Activated CD4-positive, alpha-beta T cell treated with anti-CD3 and anti-CD28 coated beads, Interleukin-2, amount 50 U/mL, for 4 hours (primary cell): ENCODE measurements at places on chromosomes 5 and 9.

- DNase-seq = no peak
These were observed 109.7 kb downstream of the TRIO start for GRCh38 chr5:14252793-14253192.

GRCh38 chr5:53928641-53929040 lies 368.2 kb downstream of the NDUFS4 start:
- DNase-seq = no peak

- DNase-seq = no peak
These were observed 133.4 kb downstream of the ACTL7B start for GRCh38 chr9:108722396-108722795.

DNA sequence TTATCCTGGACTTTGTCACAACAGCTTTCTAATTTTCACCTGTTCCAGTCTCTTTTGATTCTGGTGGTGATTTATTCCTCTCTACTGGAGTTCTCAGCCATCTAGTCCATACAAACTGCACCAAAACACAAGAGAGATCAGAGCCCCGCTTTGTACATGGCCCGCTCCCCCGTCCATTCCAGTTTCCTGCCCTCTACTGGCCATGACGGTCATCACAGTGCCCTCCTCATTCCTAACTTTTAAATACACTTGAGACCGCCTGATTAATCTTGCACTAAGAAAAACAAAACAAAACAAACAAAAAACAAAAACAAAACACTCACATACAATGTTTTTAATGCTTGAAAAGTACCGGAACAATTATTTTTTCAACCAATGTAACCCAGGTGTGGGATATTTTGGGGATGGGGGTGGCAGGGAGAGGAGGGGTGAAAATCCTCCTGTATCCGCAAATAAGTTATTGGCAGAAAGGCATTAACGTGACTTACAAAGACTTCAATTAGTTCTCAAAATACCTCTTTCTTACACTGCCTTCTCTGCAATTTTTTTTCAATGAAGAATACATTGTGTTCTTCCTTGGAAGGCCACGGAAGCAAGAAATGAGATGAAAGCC lies 84.8 kb upstream of the PAM start:
- no peak for DNase-seq

- DNase-seq = no peak
These were observed 26.9 kb downstream of the PTGS1 start for GRCh38 chr9:122397749-122398148.

DNA sequence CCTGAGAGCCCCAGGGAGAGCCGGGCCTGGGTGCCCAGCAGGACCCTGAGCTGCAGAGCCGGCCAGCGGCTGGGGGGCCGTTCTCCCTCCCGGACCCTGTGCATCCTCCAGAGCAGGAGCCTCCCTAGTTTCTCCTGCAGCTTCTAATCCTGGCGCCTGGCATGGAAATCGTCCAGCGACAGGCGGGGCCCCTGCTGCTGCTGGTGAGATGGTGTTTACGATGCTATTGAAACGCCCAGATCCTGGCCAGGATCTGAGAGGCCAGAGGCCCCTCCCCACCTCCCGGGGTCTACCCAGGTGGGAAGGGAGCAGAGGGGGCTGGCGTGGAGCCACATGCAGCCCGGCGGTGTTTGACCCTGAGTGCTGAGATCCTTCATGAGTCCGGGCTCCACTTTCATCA lies 38.2 kb upstream of the CEP72 start:
- DNase-seq = no peak

GRCh38 chr5:158591301-158591863 lies 508.3 kb downstream of the EBF1 start:
- no peak for DNase-seq

- no peak for DNase-seq
These were observed 184.2 kb downstream of the FSTL4 start for GRCh38 chr5:133428072-133428660.

DNA sequence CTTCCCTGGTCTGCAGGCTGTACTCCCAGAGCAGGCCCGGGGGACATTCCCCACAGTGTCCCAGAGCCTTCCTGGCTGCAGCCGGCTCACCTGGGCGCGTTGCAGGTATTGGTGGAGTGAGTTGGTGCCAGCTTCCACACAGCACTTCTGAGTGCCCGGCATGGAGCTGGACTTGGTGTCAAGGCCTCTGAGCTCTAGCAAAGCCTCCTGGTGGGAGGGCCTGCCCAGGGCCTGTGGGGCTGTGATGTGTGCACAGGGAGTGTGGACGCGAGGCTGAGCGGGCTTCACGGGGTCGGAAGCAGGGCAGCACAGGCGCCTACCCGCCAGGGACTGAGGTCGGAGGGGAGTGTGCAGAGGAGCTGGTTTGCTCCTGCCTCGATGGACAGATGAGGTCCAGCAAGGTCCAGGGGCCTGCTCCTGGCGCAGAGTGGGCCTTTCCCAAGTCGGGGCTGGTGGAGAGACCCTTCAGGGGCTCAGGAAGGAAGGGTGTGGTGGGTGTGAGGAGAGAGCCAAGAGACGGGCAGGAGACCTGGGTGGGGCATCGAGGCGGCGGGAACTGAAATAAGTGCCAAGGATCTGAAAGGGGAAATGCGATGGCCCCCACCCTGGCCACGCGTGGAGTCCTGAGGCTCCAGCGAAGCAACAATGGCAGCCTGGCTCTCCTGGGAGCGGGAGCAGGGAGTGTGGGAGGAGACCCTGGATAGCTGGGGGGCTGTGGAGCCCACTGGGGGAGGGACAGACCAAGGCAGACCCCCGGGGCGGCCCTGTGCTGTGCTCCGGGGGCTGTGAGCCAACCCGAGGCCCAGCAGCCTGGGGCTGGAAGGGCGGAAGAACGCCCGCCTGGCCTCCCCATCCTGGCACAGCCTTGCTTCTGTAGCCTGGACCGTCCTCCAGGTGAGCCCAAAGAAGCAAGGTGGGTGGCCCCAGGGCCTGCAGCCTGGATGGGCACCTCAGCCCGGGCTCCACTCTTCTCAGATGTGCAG lies 78.4 kb downstream of the RXRA start:
- DNase-seq = no peak

- no peak for DNase-seq
These were observed 122.5 kb upstream of the RASGRF2 start for GRCh38 chr5:80837679-80838078.

- DNase-seq = no peak
These were observed 247.8 kb downstream of the AOPEP start for GRCh38 chr9:94974154-94974879.

DNA sequence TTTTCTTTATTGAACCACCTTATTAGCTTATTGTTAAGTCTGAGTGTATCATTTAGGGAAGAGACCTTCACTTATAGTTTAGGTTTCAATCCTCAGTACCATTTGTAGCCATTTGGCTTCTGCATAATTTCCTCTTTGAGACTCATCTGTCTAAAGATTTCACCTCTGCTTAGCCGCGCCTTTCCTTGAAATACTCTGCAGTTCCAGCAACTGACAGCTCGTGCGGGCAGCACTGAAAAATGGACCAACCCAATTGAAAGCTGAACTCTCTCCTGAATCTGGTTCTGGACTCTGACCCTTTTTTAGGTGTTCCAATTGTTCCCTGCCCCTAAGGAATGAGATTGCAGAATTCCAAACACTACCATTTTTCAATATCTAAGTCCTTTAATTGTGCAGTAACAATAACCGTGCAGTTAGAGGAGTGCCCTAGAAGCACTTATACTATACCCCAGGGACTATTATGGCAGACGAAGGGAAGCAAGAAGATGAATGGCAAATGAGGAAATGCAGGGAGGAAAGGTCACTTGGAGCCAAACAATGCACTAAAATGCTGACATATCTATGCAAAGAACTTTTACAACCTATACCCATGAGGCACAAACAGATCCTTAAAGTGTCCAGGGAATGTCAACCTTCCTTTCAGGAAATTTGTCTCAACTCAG lies 50.1 kb upstream of the PDE4D start:
- no peak for DNase-seq

DNA sequence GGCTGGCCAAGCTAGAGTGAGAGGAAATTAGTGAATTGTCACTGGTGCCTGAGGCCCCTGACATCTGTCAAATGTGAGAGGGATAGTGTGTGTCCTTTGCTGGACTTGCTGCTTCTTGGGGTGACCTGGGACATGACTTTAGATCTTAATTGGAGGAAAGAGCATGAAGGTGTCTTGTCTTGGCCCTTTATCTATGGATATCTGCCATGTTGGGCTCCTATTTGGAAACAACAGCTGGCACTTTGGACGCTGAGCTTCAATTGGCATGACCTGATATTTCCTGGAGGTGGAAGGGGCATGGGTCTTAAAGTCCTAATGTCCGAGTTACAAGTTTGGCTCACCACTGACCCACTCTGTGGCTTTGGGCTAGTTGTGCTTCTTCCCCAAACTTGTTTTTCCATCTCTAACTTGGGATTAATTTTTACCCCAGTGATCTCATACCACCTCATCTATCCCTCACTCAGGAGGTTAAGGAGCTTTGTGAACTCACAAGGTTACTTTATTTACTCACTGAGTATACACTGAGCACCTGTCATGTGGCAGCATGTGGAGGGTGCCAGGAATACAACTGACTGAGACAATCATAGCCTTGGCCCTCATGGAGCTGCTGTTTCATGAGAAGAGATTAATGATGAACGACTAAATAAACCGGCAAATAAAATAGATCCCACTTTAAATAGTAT lies 30.1 kb upstream of the CXCL14 start:
- no peak for DNase-seq

DNA sequence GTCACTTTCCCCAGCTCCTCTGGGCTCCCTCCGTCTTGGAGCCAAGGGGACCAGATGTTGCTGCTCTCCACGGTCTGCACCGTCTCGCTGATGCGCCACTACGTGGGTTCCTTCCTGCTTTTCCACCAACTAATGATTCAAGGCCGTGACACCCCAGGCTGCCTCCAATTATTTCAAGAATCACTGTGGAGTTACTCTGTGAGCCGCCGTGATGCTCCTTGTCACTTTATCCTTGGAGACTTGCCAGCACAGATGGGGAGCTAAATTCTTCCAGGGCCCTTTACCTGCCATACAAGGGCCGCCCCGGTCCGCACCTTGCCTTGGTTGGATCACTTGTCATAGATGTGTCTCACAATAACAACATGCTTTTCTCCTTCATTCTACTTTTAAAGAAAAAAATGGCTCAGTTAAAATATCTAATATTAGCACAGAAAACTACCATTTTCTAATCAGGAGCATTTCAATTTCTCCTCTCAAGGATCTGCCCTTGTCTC lies 202.0 kb downstream of the FSTL4 start:
- no peak for DNase-seq

GRCh38 chr5:29037716-29038115 lies 1999.3 kb upstream of the CDH9 start:
- no peak for DNase-seq
